ENCODE measurements at places on chromosomes 1 and 21.
A peak's percentile ranks its signal among the peaks of the same experiment; 100 is the strongest.

DNA sequence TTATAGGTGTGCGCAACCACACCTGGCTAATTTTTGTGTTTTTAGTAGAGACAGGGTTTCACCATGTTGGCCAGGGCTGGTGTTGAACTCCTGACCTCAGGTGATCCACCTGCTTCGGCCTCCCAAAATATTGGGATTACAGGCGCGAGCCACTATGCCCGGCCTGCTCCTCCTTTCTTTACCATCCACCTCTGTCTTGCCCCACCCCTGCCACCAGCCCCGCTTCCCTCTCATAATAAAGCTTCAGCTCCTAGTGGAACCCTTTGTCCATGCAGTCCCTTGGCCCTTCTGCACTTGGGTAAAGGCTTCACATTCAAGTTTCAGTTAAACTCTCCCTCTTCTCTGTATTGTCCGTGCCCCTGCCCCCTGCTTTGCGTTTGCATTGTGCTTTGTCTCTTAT is 120.1 kb downstream of the CAMTA1 start:
- no peak for DNase-seq

DNA sequence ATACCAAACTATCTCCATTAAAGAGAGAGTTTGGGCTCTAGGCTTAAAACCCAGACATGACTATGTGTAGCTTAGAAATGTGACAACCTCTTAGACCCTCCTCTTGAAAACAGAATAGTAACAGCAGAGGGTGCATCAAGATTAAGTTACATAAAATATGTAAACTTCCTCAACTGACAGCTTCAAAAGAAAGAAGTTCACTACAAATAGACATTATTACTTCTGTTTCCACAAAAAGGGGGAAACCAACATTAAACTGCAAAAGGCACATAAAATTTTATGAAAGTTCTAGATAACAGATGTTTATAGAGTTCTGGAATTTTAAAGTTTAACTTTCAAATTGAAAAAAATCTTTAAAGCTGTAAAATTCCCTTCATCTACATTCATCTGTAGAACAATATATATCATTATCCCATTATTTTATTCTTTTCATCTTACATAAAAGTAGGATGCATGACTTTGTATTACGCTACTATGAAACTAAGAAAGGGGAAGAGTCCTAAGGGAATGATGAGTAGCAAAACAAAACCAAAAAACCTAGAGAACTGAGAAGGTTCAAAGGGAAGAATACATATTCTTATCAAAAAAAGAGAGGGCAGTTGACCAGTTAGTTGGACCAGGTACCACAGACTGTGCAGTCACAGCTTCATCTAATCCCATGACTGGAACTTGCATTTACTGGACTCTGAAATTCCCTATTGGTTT is 177.0 kb downstream of the SIPA1L2 start:
- no peak for DNase-seq

DNA sequence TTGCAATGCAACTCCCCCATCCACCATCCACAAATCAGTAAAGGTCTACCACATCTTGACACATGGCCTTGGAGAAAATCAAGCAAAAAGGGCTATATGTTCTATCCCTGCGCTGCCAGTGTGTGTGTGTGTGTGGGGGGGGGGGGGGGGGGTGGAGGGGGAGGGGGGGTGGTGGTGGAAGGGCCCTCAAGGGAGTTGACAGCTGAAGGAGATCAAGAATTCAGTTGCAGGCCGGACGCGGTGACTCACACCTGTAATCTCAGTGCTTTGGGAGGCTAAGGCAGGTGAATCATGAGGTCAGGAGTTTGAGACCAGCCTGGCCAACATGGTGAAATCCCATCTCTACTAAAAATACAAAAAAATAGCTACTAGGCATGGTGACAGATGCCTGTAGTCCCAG is 37.6 kb upstream of the CLIC4 start:
- no peak for DNase-seq

GRCh38 chr21:41680444-41681347 is 86.2 kb downstream of the RIPK4 start:
- peak; percentile 56 for DNase-seq

- no peak for DNase-seq
These were observed 50.5 kb downstream of the ACTN2 start for GRCh38 chr1:236736761-236737160.

GRCh38 chr1:172429331-172430127 is 9.0 kb downstream of the C1orf105 start:
- peak; percentile 45 for DNase-seq

DNA sequence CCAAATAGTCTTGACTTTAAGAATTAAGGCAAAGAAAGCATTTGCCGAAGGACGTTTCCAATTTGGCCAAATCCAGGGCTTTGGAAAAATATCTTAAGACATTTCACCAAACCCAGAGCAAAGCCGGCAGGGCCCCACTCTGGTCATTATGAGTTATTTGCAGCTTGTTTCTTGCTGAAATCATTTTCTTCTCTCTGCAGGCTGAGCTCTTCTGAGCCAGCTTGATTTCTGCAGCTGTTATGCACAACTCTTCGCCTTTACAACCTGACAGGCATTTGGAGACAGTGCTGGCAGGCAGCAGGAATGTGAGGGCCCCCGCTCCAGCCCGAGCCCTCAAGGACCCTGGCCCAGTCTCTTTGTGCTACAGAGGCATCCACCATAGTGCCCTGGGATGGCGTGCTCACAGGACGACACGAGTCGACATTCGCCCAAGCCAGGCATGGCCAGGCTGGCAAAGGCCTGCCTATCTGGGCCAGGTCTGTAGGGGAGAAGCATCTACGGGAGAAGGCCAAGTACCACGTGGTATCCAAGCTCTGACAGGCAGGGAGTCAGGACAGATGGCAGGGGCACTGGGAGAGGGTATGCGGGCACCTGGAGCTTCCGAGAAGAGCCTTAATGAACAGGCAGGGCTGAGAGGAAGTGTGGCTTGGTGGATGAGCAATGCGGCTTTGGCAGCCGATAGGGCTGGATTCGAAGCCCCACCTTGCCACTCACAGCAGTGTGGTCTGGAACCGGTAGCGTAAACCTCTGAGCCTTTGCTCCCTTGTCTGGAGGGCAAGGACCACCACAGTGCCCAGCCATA is 32.3 kb downstream of the SYF2 start:
- no peak for DNase-seq

GRCh38 chr1:10528066-10529014 is 53.6 kb downstream of the PEX14 start:
- no peak for DNase-seq

GRCh38 chr1:18480315-18481189 is at the start of gene KLHDC7A:
KLHDC7A (plus strand) TSS chr1:18480930; CDS start chr1:18480982, 52 bp downstream.
- peak; percentile 33 for DNase-seq
